ENCODE measurements at places on chromosomes 5 and 9.

GRCh38 chr9:18423791-18424531 is 50.0 kb upstream of the ADAMTSL1 start:
- no peaks in the 10 kb centered on the region for H3K4me1 ChIP-seq
- H3K27ac ChIP-seq: no peak overlapping the region
- no peak overlapping the region for H3K4me3 ChIP-seq
- no peaks in the 10 kb centered on the region for H3K36me3 ChIP-seq

DNA sequence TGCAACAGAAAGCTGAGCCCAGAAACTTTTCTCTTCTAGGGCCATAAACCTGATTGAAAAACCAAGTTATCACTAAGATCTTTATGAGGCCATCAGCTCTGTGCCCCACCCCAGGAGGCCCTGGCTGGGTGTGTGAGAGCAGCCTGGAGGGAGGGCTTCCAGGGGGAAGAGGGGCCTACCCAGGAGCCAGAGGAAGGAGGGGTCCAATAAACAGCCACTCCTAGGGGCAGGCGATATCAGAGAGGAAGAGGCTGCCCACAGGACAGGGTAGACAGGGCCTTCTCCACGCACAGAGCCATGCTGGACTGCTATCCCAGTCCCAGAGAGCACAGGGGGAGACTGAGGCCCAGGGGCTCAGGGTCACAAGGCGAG is 4.5 kb upstream of the CDX1 start:
- DNase-seq: no peak
- H3K36me3 ChIP-seq: no peaks in the 10 kb centered on the region
- peaks cover 19% of the 10 kb centered on the region for H3K4me1 ChIP-seq
- no peaks in the 10 kb centered on the region for H3K27me3 ChIP-seq
- no peak overlapping the region for H3K27ac ChIP-seq

- H3K36me3 ChIP-seq: no peaks in the 10 kb centered on the region
- H3K27me3 ChIP-seq: no peaks in the 10 kb centered on the region
- peaks cover 5% of the 10 kb centered on the region for H3K4me1 ChIP-seq
- H3K27ac ChIP-seq: no peak overlapping the region
Observed at GRCh38 chr9:130176760-130177159, 4.6 kb downstream of the NCS1 start.

- peak overlapping the region; percentile 74 for H3K4me3 ChIP-seq
- DNase-seq: no peak
- H3K27ac ChIP-seq: no peak overlapping the region
- H3K27me3 ChIP-seq: no peaks in the 10 kb centered on the region
- peaks cover 16% of the 10 kb centered on the region for H3K4me1 ChIP-seq
Observed at GRCh38 chr9:75891771-75892215, 1.3 kb downstream of the PCSK5 start.

GRCh38 chr5:178131446-178131996 is 707 bp downstream of the RMND5B start:
- DNase-seq: no peak
- H3K27me3 ChIP-seq: no peaks in the 10 kb centered on the region
- H3K4me3 ChIP-seq: peak overlapping the region; percentile 94
- H3K4me1 ChIP-seq: peaks cover 6% of the 10 kb centered on the region

DNA sequence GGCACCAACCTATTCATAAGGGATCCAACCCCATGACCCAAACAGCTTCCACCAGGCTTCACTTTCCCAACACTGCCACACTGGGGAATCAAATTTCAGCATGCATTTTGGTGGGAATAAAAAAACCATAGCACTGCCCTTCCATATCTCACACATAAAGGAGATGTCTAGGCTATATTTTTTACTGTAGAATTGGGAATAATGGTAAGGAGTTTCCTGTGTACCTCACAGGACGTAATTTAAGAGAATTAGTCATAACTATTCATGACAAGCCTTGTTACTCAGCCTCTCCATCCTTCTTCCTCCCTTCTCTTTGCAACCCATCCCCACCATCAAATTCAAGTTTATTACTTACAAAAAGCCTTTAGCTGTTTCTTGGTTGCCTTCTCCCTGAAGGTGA is 352.1 kb downstream of the MLLT3 start:
- H3K36me3 ChIP-seq: no peaks in the 10 kb centered on the region
- H3K27ac ChIP-seq: no peak overlapping the region
- no peak for DNase-seq
- no peaks in the 10 kb centered on the region for H3K4me1 ChIP-seq
- no peak overlapping the region for H3K4me3 ChIP-seq
- 0 out of 2 replicates have a peak, but pooled peaks cover 5% of the 10 kb centered on the region for H3K27me3 ChIP-seq

DNA sequence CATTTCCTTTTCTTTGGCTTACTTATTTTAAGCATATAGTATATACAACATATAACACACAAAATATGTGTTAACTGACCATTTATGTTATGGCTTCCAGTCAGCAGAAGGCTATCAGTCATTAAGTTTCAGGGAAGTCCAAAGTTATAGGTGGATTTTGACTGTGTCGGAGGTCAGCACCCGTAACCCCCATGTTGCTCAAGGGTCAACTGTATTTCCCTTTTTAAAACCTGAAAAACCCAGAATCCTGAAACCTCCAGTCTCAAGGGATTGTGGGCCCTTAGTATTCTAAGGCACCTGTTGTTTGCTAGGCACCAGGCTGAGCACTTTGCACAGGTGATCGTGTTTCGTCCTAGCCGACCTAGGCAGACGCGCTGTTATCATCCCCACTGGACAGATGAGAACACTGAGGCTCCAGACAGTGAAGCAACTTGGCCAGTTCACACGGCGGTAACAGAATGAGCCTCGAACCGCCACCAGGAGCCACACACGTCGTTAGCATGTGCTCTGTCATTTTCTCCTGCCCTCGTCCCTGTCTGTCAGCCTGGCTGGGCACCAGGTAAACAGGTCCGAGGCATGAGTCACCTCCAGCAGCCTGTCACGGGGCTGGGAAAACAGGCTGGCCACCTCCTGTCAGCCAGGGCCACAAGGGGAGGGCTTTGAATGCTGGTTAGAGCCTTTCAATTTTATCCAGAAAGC is 39.9 kb downstream of the DUSP1 start:
- H3K36me3 ChIP-seq: no peaks in the 10 kb centered on the region
- H3K4me3 ChIP-seq: no peak overlapping the region
- H3K4me1 ChIP-seq: peaks cover 16% of the 10 kb centered on the region
- DNase-seq: peak; percentile 66
- no peaks in the 10 kb centered on the region for H3K27me3 ChIP-seq

Data from HCT116 (cell line).